ENCODE measurements at places on chromosomes 7 and 10.
A peak's percentile ranks its signal among the peaks of the same experiment; 100 is the strongest.

DNA sequence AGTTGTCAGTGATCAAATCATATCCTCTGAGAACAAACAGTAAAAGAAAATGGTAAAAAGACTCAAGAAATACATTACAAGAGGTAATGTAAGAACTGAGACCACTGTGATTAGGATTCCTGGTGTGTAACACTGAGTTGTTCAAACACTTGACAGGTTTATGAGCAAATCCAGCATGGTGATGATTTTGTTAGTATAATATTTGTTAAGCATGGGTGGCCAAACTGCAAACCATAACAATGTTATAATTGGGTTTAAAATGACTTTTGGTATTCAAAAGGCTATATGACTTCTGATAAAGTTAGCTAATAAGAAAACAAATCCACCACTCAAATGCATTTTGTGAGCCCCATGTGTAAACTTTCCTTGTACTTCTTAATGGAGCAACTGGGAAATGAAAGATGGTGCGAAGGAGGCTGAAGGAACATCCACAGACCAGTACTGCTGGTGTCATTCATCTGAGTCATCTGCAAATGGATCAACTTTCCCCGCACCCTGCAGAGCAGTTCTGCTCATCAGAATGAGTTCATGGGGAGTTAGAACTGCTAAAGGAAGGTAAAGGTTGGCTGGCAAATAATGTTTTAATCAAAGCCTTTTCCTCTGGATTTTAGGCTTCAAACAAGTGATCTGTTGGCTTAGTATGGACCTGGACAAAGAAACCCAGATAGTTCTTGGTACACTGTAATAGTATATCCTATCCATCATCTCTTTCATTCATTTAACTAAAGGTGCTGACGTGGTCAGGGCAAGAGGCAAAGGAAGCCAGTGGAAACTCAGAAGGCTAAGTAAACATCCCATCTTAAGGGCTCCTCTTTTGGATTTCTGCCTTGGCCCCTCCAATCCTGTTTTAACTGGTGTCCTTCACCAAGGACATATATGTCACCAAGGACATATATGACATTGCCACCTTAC lies 45.0 kb downstream of the AFAP1L2 start:
- no peak for DNase-seq

DNA sequence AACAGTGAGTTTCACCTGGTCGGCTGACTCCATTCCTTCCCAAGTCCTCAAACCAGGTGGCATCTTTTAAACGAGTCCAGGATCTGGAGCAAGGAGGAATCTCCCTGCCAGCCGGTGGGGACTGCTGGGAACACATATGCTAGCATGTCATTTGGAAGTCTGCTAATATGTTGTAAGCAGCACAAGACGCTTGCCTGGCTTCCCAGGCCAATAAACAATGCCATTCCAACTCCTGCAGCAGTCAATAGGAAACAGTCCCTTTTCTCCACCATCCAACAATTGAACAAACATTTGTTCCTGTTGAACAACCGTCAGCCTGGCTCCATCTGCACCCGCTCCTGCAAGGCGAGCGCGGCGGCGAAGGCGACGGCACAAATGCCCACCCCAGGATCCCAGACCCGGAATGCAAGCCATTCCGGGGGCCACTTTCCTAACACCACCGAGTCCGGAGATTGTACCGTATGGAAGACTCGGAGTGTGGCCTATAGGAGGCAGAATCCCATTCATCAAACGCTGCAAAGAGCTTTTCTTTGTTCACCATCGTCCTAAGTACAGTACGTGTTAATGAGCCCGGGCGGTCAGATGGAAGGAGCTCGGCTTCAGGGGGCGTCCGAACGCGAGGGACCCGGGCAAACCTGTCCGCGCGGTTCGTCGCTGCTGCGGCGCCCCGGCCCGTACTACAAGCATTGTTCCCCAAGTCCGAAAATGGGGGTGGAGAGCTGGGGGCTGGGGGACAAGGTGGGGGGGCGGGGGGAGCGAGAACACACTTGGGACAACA lies 1.6 kb downstream of the FAM53B start:
- DNase-seq, result no peak

GRCh38 chr7:94567396-94567795 lies 57.8 kb downstream of the CASD1 start:
- no peak for DNase-seq

DNA sequence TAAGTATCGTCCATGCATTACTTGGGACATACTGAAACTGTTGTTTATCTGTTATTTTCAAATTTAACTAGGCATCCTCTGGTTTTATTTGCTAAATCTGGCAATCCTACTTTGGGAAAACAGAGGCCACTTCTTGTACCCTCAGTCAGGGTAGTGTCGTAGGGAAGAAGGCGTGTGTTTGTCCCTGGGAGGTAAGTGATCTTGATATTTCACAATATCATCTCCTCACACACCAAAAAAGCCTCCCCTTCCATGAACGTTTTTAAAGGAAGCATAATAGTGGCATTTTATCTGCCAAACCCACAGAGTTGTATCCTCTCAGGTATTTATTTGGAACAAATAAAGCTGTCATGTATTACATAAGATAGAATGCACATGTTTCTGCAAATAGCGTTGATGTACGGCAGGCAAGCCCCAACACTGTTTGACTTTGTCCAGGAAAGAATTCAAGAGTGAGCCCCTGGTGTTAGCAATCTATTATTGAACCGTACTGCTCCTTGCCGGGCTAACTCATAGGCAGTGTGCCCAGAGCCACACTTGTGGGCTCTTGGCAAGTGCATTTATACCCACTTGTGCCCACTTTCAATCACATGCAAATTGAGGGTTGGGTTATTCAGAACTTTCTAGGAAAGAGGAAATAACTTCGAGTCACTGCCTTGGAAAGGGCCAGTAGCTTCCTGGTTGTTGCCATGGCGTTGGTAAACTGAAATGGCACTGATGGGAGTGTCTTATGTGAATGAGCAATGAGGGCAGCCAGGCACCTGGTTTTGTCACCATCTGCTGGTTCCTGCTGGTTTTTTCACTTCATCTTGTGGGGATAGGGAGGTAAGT lies 266.0 kb downstream of the USP6NL start:
- no peak for DNase-seq

GRCh38 chr10:16117305-16117695 lies 257.0 kb upstream of the MINDY3 start:
- no peak for DNase-seq

- no peak for DNase-seq
These were observed 137.6 kb downstream of the ZNF467 start for GRCh38 chr7:149635561-149636329.

DNA sequence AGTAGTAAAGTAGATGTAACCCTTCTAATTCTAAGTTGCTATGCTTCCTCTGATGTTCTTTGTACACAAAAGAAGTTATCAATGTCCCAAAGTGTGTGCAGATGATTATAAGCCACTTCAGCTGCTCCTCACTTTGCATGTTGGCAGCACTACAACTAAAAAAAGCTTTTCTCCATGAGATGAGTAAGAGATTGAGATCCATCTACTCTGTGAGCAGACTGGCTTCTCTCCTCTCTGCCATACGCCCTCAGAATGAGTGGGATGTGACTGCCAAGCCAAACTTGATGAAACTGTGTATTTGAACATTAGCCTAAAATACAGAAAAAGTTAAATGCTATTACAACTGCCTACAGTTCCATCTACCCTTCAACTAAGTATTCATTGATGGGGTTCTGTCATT lies 102.9 kb upstream of the ETV1 start:
- no peak for DNase-seq

GRCh38 chr7:132500727-132501440 lies 75.4 kb downstream of the PLXNA4 start:
- DNase-seq, result peak; percentile 55

GRCh38 chr10:92857904-92858514 lies 9.7 kb downstream of the EXOC6 start:
- DNase-seq, result no peak

DNA sequence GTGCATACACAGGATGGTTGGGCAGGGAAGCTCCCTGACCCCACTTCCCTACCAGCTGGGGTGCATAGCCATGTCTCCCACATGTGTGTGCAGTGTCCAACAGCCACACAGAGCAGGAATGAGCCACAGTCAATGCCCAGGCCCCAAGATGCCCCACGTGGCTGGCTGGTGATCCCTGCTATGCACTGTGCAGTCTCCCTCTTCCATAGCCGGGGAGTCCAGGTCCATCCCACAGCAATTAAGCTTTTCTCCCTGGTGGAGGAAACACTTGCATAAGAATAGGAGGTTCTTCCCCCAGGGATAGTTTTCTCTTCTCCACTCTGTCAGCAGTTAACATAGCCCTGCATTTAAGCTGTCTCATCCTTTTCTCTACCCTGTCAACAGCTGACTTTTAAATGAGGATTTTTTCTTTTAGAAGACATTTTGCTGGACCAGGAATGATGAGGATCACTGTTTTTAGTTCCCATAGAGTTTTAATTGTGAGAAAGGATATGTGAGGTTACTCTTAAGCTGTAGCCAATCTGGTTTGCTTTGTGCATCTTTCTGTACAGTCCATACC lies 396.5 kb upstream of the VWC2 start:
- DNase-seq, result no peak

DNA sequence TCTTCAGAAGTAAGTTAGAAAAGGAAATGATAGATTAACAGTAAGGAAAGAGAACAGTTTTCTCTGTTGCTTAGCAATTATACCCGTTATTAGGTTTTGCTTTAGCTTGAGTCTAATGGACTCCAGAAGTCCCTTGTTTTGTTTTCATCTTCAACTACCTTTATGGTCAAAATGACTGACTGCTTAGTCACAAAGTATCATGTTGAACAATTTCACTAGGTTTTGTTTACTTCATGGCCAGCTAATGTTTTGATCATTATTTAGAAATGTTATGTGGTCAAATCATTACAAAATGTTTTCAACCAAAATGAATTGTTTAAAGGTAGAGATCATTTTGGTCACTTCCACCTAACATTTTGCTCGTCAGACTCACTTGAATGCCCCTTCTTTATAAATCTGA lies 1.9 kb downstream of the UBN2 start:
- no peak for DNase-seq

- DNase-seq, result peak; percentile 28
These were observed 19.4 kb downstream of the ITGB1 start for GRCh38 chr10:32938554-32939061.

GRCh38 chr7:7417851-7418250 lies 117.8 kb downstream of the COL28A1 start:
- DNase-seq, result no peak

DNA sequence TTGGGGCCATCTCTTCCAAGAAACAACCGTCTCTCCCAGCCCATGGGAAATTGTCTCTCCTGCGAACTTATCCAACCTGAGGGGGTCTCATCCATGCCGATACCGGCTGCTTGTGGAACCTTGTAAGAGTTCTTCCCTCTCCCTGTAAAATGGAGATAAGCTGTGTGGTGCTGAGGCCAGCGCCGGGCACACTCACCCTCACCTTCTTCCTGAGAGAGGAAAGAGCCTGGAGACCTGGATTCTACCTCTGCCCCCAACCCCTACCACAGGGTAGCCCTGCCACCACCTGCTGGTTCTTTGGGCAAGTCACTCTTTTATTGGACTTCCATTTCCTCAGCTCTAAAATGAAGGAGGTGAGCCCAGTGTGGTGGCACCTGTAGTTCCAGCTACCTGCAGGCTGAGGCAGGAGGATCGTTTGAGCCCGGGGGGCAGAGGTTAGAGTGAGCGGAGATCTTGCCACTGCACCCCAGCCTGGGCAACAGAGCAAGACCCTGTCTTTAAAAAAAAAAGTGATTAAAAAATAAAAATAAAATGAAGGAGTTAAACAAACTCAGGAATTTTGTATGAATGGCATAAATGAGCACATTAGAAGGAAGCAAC lies 38.4 kb upstream of the PSAP start:
- DNase-seq, result no peak

- DNase-seq, result peak; percentile 87
These were observed 65.5 kb downstream of the CUX1 start for GRCh38 chr7:101882595-101883564.
